NCI-H2107 (cell line): ENCODE measurements at places on chromosomes 4 and X.

- DNase-seq, result no peak
Measured at GRCh38 chr4:8550691-8551090, 29.5 kb upstream of the GPR78 start.

GRCh38 chr4:6476893-6477292 is 4.5 kb upstream of the PPP2R2C start:
- DNase-seq, result no peak

DNA sequence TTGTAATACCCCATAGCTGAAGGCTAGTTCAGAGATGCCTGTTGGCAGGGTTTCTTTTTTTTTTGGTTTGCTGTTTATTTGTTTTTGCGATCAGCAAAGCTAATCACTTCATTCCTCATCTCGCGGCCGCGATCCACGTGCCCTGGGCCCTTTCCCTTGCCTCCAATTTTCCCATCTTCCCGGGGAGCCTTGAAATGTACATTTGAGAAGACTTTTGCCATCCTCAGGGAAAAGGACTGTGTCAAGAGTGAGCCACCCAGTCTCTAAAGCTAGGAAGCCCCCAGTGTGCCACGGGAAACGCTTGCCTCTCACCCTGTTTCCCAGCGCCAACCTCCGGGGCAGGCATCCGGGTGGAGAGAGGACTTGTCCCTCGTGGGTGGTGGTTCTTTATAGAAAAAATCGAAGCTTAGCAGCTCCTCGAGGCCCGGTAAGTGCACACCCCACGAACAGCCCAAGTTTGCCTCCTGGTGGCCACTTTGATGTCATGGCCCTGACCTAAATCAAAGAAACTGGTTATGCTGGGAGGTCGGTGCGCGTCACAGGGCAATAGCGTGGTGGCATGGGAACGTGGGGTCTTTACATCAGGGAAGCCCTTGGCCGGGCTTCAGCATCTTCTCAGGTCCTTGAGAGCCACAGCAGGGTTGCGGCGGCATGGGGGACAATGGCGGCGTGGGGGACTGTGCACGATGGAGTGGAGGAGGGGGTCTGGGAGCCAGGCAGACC is 42.0 kb downstream of the MAP7D3 start:
- DNase-seq, result no peak

- no peak for DNase-seq
Measured at GRCh38 chr4:40918330-40918729, 168.6 kb downstream of the NSUN7 start.

DNA sequence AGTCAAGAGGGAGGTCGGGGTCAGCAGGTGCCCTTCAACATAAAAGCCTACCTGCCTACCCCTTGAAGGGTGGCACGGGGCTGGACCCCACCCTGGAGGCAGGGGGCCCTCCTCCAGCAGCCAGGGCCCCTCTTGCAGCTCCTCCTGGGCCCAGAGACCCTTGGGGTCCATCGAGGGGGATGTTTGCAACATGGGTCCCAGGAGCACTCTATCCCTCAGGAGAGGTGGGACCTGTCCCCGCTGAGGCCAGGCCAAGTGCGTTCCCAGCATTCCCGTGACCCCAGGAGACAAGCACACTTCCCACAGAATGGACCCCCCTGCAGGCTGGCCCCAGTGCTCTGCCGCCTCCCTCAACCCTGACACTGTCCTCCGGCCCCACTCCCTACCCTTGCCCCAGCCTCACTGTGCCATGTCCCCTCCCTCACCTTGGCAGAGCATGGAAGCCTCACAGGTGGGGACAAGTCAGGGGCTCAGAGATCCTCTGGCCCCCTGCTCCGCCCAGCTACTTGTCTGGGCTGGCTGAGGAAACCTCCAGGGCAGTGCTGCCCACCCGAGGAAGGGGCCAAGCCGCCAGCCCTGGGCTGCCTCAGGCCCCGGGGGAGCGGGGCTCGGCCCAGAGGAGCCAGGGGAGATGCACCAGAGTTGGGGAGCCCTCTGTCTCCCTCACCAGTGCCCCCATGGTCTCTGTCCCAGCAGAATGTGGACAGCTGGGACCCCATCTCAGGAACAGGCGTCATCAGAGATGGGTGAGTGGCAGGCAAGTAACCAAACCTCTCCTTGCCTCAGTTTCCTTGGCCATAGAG is 2.2 kb downstream of the MXD4 start:
- DNase-seq, result no peak

- DNase-seq, result no peak
Measured at GRCh38 chrX:40015693-40016092, 82.1 kb downstream of the BCOR start.

- DNase-seq, result no peak
Measured at GRCh38 chrX:32141841-32142240, 1069.5 kb downstream of the DMD start.

GRCh38 chr4:189124149-189124758 is 816.4 kb upstream of the FRG1 start:
- DNase-seq, result peak; percentile 2

GRCh38 chr4:156188596-156188995 is 234.9 kb upstream of the CTSO start:
- DNase-seq, result no peak

DNA sequence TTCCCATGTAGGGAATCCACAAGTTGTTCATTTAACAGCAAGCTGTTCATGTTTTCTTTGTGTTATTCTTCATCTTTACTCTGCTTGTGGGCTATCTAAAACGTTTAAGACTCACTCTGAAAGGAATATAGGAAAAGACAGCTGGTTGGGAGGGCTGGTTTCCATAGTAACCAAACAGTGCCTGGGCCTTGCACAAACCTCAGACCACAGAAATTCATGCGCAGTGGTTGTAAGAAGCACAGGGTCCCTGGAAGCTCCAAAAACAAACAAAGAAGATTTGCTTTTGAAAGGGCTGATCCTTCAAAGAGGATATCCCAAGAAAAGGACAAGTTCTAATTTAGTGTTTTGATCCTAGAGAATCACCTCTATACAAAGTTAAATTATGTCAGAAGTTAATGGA is 7.8 kb downstream of the SERTM2 start:
- DNase-seq, result no peak

DNA sequence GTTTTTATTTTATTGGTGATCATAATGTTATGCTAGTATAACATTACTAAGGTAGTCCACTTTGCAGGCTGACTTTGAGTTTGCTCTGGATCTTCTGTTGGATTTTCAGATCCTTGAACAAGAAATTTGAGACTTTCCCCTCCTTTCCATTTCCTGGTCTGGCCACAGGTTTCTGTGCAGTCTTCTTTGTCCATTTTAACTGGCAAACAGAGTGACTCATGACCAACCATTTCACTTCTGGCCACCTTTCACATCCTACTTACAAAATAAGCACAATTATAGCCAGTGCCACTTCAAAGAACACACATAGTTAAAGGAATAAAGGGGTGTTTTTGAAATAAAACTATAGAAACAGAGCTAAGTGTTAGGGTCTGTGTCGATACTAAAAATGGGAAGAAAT is 8.4 kb downstream of the ANK2 start:
- DNase-seq, result no peak

- no peak for DNase-seq
Measured at GRCh38 chr4:126489826-126490463, 1142.8 kb upstream of the INTU start.

GRCh38 chr4:72631296-72631695 is 62.3 kb upstream of the ADAMTS3 start:
- no peak for DNase-seq

- no peak for DNase-seq
Measured at GRCh38 chrX:105461016-105461415, 240.5 kb upstream of the TEX13A start.

- no peak for DNase-seq
Measured at GRCh38 chr4:78756776-78757175, 19.4 kb upstream of the BMP2K start.

- DNase-seq, result no peak
Measured at GRCh38 chr4:147498031-147498660, 17.2 kb downstream of the EDNRA start.

DNA sequence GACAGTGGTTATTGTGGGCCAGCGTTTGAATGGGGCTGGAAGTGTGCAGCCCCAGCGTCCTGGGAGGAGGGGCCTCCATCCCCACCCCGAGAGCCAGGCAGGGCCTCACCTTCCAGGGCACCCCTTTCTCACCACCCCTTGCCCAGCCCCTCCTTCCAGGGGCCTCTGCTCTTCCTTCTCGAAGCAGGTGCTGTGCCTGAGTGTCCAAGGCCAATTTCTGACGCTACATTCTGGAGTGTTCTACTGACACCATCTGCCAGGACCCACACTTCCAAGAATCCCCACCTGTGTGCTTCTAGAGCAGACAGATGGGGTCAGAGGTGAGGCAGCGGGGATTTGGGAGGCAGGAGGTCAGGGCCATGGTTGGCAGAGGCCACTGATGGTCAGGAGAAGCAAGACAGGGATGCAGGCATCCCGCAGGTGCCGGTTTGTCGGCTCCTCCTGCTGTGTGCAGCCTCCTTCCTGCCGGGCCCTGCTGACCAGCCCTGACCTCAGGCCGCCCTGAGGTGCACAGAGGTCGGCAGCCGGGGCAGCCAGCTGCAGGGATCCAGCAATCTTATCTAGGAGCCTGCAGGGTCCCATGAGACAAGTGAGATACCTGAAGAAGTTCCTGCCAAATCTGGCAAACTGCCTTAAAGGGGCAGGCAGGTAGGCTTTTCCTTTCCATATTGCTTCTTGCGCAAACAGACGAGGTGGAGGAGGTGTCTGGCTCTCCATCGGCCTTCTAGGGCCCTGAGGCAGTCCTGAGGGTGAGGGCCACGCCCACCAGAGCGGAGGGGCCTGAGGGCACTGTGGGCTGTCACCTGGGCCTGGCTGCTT is 18.8 kb downstream of the MSANTD1 start:
- DNase-seq, result no peak

GRCh38 chr4:37666625-37667071 is 19.5 kb downstream of the RELL1 start:
- DNase-seq, result no peak

DNA sequence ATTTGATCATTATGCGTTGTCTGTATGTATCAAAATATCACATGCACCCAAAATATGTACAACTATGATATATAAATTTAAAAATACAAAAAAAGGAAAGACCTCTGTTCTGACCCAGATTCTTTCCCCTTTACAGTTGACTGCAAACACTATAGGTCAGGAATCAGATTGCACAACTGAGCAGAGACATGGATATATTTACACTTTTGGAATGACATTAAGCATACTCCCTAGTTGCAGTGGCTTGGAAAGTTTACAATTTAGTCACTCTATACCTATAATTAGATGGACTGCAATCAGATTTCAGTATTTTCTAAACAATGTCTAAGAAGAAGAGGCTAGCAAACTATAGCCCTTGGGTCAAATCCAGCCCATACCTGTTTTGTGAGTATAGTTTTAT is 98.5 kb upstream of the INPP4B start:
- DNase-seq, result no peak

GRCh38 chrX:17564689-17565409 is 172.4 kb upstream of the SCML1 start:
- no peak for DNase-seq

DNA sequence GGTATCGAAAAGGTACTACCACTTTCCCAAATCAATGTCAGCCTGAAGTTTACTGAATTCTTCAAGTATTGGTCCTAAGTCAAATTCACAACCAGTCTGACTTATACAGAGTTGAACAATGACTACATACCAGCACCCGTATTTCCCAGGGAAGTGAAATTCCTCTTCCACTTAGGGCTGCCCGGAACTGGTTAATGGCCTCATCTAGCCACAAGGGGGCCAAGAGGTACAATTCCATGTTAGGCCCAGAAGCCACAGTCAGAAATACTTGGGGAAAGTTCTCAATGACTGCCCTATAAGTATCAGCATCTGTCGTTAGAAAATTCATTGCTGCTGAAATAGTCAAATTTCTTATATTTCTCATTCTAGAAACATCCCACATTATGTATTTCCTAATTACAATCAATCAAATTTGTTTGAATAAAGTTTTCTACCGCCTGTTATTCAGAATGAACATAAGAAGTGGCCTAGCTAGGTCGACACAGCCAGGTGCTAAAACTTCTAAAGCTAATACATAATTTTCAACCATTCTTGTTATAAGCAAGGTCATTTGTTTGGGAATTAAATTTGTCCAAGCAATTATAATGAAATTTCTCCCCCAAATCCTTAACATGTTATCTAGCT is 5.6 kb upstream of the PCDH7 start:
- DNase-seq, result no peak

GRCh38 chr4:75637827-75638226 is 7.5 kb upstream of the CDKL2 start:
- no peak for DNase-seq

- no peak for DNase-seq
Measured at GRCh38 chr4:89514811-89515210, 207.2 kb upstream of the GPRIN3 start.

GRCh38 chrX:11678158-11678557 is 12.4 kb upstream of the ARHGAP6 start:
- no peak for DNase-seq

DNA sequence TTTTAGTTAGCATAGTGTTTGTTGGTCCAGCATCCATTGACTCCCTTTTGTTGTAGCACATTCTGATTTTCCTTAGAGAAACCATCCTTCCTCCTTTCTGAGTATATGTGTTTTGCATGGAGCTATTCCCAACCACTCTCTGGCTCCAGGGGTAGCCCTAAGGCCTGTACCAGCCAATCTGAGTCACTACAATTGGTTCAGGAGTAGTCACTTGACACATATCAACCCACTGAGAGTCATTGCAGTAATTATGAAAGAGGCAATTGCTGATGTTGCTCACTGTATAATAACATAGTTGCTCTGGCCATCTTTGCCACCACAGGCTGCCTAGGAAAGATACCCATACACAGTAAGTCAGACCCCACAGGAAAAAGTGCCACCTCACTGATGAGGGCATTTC is 71.2 kb upstream of the GRID2 start:
- no peak for DNase-seq

DNA sequence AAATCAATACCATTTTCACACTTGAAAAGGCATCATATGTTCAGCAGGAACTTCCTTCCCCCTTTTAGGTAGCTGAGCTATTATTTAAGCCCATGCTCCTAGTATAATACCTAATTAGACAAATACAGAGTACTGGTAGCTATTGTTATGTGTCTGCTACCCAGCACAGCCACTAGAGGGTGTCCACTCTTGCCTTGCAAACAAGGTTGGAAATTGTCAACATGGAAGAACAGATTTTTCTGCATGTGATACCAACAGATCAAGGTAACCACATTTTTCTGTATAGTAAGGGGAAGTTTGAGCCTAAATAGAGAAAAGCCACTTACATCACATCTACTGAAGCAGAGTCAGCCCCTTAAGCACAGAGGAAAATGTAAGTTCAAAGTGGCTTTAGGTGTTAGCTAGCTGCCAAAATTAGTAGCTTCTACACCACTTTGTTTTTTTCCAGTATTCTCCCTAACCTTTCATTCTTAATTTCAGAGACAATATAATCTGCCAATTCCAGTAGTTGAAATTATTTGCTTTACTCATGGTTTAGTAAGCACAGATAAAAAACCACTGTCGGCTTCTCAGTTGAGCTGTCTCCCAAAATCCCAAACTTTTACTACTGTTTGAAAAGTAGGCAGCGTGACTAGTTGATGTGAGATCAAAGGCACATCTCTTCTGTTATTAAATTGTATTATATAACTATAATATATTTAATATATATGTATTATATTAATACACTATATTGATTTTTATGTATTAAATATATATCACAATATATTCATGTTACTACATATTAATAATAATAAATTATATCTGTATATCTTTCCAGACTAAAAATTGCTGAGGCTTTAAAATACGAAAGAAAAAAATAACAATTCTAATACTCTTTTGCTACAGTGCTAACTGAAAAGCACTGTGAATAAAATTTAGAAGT is 38.2 kb downstream of the EDNRA start:
- DNase-seq, result no peak
